ENCODE measurements at places on chromosomes 7 and 10.

DNA sequence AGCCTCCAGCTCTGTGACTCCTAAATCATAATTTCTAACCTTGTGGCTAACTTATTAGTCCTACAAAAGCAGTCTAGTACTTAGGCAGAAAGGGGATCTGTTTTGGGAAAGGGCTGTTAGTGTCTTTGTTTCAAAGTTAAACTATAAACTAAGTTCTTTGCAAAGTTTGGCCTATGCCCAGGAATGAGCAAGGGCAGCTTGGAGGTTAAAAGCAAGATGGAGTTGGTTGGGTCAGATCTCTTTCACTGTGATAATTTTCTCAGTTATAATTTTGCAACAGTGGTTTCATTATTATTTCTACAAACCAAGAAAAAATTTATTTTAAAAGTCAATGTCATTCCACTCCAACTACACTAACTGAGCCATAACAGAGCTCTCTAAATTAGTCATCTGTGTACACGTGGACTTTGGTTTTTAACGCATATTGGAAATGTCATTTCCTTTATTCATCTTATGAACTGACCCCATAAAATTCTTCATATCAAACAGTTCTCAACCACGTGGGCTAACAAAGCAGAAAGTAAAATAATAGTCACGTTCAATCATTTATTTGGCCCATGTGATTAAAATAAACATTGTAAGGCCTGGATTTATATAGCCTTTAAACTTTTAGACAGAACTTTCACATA, 143.2 kb upstream of the C7orf33 start:
- no peak for ATAC-seq

DNA sequence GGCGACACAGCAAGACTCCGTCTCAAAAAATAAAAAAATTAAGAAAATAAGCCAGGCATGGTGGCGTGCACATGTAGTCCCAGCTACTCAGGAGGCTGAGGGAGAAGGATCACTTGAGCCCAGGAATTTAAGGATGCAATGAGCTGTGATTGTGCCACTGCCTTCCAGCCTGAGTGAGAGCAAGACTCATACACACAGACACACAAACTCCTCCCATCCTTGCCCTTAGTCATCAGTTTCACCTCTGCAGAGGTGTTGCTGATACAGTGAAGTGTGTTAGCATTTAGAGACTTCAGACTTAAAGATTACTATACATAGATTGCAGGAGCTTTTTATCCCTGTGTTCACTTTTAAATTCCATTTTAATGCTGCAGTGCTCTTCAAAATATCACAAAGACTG, 5.5 kb upstream of the H2AZ2 start:
- ATAC-seq, result peak; percentile 68

DNA sequence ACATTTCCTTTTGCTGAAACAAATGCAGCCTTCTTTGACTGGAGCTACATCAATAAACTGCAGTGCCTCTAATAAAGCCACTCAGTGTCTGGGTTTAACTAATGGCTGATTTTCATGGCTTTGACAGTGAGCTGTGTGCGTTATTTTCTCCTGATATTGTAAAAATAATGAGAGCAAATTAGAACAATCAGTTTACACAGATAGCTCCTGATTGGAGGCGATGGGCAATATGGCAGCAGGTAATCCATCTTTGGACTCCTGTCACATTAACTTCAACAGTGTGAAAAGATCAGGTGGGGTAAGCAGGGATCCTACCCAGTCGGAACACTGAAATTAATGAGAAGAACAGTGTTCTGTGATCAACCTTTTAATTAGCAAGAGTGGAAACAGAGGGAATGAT, 100.7 kb downstream of the POLL start:
- ATAC-seq, result no peak

- ATAC-seq, result no peak
These were observed 256.1 kb downstream of the KLF6 start for GRCh38 chr10:3528823-3529403.

GRCh38 chr10:68550747-68551411, 9.3 kb upstream of the TET1 start:
- peak; percentile 74 for ATAC-seq

- no peak for ATAC-seq
These were observed 23.5 kb upstream of the EIF5AL1 start for GRCh38 chr10:79488870-79489269.

GRCh38 chr7:129381710-129382484, 52.3 kb upstream of the STRIP2 start:
- no peak for ATAC-seq

GRCh38 chr7:25976630-25977029, 175.4 kb upstream of the NFE2L3 start:
- ATAC-seq, result no peak

DNA sequence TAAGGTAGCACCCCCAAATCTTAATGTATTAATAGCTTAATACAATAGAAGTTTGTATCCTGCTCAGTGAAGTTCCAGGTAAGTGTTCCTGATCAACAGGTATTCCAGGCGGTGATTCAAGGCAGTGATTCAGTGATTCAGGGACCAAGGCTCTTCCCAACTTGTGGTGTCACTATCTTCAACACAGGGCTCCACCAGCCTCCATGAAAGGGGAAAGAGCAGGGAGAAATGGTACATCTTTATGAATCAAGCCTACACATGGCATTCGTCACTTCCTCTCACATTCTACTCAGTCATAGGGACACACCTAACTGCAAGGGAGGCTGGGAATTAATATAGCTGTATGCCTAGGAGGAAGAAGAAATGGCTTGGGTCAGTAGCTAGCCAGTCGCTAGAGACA, 5.1 kb downstream of the GOLGA7B start:
- ATAC-seq, result peak; percentile 73

DNA sequence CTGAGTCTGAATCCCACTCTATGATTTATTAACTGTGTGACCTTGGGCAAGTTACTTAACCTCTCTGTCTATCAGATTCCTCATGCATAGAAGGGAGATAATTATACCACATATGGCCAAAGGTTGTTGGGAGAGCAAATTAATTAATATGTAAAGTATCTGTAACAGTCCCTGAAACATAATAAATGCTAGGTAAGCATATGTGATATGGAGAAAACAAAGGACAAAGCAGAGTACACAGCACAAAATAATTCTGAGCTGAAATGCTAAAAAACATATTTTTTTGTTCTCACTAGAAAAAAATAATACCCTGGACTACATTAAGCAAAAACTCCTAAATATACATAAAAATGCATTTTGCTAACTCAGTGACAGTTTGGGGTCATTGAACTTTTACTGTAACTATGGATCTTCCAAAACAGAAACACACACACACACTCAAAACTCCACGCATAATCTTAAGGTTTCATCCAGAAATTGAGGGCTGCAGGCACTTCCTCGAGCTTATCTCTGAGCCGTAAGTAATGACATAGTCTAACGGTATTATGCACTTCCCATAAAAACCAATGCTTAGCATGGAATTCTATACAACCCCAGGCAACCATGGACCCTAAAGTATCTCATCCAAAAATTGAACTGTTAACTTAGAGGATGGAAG, 201.7 kb upstream of the PTN start:
- ATAC-seq, result no peak

DNA sequence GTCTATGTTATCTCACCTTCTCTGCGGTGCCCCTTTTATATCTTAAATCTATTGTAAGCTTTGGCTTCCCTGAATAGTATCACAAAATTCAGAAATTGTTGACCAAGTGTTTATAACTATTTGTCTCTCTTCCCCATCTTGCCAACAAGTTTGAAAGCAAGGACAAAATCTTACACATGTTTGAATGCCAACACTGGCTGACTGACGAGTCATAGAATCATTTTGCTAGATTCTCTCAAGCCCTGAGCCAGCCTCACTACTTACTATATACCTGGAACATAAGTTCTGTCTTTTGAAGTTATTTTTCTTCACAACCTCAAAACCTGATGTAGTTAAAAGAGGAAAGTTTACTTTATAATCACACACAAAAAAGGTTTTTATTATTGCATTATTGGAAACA, 700.7 kb downstream of the PHTF2 start:
- ATAC-seq, result no peak

DNA sequence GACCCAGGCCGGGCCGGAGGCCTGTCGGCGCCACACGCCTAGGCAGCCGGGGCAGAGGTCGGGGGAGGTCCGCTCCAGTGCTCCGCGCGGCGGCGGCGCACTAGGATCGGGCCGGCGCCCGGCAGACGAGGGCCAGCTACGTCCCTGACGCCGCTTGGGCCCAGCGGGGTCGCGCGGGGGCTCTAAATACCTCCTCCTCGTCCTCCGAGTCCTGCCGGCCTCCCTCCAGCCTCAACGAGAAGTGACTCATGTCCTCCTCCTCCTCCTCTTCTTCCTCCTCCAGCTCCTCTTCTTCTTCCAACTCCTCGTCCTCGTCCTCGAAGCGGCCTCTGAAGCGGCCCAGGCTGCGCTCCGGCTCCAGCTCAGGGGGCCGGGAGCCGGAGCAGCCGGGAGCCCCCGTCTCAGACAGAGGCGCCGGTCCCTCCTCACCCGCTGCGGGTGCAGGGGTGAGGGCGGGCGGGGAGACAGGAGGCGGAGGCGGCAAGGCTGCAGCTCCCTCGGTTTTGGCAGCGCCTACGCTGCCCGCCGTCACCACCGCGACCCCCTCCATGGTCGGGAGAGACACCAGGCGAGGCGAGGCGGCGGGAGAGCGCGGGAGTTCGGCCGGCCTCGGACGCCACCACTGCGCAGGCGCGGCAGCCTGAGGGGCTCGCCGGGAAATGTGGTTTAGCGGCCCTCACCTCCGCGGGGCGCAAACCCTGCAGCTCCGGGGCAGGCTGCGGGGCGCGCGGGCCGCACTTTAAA, at the start of gene PCGF6:
PCGF6 (minus strand) TSS at position 624 of the 744 bp plus-strand sequence; CDS start at position 550, 74 bp downstream.
- ATAC-seq, result peak; percentile 80

GRCh38 chr10:103671126-103671895, 177.8 kb downstream of the NEURL1 start:
- no peak for ATAC-seq

DNA sequence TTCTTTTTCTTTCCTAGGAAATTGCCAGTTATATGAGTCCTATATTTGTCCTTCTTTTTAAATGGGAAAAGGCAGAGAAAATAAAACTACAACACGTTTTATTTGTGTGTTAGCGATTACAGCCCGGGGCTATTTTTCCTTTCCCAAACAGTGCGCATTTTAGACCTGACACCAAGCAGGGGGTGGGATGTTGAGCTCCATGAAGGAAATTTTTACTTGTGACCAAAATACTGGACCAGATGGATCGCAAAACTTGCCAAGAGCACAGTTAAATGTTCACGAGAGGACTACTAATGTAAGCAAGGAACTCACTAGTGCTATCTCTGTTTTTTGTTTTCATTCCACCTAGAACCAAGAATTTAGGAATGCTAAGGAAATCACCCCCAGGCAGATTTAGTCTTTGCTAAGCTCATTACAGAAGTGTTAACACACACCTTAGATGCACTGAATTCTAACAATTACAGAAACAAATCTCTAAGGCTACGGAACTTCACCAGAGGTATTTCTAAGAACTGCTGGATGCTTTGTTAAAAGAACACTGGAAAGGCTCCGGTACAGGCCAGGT, 114.8 kb downstream of the JAZF1 start:
- no peak for ATAC-seq

DNA sequence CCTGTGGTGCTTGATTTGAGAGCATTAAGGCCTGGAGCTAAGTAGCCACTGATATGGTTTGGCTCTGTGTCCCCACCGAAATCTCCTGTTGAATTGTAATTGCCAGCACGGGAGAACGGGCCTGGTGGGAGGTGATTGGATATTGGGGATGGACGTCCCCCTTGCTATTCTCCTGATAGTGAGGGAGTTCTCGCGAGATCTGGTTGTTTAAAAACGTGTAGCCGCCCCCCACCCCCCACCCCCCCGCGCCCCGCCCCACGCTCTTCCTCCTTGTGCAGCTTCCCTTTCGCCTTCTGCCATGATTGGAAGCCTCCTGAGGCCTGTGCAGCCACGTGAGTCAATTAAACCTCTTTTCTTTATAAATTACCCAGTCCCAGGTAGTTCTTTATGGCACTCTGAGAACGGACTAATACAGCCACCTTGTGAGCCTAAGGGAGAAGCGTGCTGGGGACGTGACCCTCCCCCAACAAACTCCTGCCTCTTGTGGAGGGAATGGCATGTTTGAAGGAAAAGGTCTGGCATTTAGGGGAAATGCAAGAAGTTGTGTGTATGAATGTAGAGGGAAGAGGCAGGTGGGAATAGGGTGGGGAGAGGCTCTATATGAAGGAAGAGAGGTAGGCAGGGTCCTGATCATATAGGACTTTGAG, 118.0 kb upstream of the KMT2C start:
- ATAC-seq, result no peak

DNA sequence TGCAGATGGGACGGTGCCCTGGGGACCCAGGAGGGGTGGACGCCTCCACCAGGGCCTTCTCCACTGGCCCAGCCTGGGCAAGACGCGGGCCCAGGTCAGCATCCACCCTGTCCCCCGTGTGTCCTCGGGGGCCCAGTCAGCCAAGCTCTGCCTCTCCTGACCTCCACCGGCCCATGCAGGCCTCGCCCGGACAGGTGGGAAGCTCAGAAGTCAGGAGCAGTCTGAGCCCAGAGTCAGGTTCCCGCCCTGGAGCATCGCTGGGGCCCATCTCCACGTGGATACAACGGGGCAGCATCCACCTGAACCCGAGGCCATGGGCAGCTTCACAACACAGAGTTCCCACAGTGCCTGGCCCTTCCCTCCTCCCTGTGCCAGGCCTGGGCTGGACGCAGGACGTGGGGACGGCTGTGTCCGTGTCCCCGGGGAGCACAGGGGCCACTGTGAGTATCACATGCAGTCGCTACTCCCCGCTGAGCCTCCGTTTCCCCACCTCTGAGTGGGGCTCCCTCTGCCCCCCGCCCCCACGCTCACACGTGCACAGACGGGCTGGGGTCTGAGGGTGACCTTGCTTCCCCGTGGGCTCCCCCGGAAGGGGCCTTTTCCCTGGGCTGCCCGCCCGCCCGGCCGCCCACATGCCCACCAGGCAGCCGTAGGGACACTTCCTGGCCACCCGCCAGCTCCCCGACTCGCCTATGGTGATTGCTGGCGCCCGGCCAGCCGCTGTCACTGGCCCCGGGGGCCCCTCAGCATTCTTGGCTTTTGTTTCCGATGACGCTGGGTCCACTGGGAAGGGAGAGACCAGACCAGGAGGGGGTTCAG, 64.3 kb downstream of the PDGFA start:
- no peak for ATAC-seq

GRCh38 chr10:97780841-97781617, 9.2 kb upstream of the SFRP5 start:
- ATAC-seq, result no peak

GRCh38 chr10:33337326-33337957, 3.0 kb upstream of the NRP1 start:
- no peak for ATAC-seq

GRCh38 chr7:129191272-129191671, 2.8 kb downstream of the SMO start:
- ATAC-seq, result no peak

- no peak for ATAC-seq
These were observed 219.6 kb downstream of the ELFN1 start for GRCh38 chr7:1889556-1890181.

DNA sequence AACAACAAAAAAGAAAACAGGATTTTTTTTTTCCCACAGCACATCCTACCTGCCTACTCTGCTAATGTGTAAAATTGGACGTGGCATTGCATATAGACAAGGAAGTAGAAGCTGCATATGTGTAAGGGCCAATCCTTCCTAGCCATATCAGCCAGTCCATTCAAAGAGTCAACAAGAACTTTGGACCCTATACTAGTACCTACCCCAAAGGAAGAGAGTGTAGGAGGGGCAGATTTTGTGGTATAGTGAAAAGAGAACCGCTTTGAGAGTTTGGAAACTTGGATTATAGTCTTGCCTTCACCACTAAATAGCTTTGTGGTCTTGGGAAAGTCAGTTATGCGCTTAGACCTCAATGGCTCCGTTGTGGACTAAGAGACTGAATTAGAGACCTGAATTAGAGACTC, 12.1 kb upstream of the MCU start:
- ATAC-seq, result no peak

GRCh38 chr7:141776374-141776773, at the start of gene TAS2R4:
Gene TAS2R4 (plus strand): TSS chr7:141776674. CDS start chr7:141778489, 1,815 bp downstream.
- ATAC-seq, result no peak

GRCh38 chr7:22683379-22683778, 43.6 kb upstream of the IL6 start:
- no peak for ATAC-seq
